GM04504 (cell line): ENCODE measurements at places on chromosomes 1 and 21.

DNA sequence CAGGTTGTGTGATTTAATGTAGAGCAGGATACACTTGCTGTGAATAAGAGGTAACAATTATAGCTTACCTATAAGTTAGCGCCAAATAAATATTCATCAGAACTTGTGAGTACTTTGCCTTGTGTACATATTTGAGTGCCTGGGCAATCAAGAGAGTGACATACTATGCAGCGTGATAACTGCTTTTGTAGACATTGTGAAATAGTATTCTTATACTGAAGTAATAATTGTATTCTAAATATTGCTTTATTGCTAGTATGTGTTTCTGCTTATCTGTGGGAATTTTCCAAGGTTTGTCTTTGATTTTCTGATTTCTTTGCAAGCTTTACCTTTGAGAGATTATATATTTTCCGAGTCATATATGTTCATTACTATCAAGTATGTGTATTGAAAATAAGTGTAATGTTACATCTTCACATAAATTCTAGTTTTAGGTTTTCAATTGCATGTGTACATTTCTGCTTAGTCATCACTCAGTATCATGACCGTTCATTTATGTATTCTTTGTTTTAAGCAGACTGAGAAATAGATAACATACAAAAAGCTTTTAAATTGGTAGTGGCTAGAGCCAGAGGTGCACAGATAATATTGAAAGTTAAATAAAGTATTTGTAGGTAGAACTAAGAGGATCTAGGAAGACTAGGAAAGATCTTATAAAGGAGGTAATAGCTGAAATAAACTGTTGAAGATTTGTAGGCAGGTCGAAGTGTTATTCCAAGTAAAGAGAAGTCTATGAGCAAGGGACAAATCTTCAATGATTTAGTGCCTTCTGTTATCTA, 19.5 kb downstream of the USP25 start:
- DNase-seq, result no peak

- DNase-seq, result no peak
These were observed 95.8 kb downstream of the PSMG1 start for GRCh38 chr21:39087238-39088030.

DNA sequence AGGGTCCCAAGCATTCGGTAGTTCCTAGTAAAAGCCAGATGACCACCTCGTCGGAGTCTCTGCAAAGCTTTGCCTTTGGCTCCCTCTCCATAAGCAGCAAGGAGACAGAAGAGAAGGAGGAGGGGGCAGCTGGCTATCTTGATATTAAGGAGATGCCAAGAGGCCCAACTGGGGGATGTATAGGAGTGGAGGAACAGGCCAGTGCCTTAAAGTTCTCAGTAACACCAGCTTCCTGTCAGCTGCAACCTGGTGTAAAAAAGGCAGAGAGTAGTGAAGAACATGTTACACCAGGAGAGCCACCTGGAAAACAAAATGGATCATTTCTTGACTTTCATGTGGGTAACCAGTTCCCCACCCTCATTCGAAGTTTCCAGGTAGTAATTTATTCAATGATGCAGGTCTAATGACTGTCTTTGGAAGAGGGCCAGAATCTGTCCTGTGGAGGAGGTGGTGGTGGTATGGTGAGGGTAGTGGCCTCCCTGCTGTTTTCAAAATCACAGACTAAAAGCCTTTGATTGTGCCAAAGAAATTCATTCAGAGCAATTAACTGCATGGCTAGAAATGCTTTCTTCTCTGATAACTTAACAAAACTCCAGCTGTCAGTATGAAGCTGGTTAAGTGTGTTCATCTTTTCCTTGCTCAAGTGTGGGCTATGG, 27.3 kb downstream of the TMEM200B start:
- DNase-seq, result no peak

GRCh38 chr1:80194221-80194620, 1187.7 kb upstream of the ADGRL4 start:
- no peak for DNase-seq
